Psoas muscle (tissue), 8 donors: ENCODE measurements at places on chromosomes 16 and 17. TPM values are rescaled to one million over a fixed set of nuclear protein-coding genes. Genes with fewer than 3 reads are reported as not detected.

CCDC92B gene
- not detected for total RNA-seq

DNA sequence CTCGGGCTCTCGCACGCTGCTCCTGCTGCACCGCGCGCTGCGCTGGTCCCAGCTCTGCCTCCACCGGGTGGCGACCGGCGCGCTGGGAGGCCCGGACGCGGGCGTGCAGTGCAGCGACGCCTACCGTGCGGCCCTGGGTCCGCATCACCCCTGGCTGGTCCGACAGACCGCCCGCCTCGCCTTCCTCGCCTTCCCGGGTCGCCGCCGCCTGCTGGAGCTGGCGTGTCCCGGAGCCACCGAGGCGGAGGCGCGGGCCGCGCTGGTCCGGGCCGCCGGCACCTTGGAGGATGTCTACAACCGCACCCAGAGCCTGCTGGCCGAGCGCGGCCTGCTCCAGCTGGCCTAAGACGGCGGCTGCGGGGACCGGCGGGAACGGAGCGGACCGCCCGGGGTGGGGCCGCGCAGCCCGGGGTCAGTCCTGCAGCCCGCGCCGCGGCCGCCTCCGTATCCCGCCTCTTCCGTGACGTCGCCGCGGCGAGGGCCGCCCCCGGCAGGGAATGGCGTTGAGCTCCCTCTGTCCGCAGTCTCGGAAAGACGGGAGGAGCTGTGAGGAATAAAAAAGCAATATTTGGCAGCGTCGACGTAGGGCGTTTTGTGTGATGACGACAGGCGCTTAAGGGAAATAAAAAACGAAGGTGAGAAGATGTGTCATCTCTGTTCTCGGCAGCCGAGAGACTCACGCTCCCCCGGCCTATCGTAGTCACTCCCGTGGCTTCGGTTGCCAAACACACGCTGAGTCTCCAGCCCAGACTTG is 1.4 kb downstream of the GLTPD2 start:
- peak; percentile 86 for DNase-seq

GRCh38 chr17:49401971-49402611 is 12.6 kb downstream of the PHB1 start:
- no peak for DNase-seq

DNA sequence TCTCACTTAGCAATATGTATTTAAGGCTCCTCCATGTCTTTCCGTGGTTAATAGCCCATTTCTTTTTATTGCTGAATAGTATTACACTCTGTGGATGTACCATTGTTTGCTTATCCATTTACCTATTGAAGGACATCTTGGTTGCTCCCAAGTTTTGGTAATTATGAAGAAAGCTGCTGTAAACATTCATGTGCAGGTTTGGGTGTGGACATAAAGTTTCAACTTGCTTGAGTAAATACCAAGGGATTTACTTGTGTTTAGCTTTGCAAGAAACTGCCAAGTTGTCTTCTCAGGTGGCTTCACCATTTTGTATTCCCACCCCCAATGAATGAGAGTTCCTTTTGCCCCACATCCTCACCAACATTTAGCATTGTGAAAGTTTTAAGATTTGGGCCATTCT is 9.5 kb downstream of the LRRC36 start:
- no peak for DNase-seq

PER1 gene
- 278 TPM for total RNA-seq

- DNase-seq: peak; percentile 95
These were observed at the start of gene HIRIP3 for GRCh38 chr16:29995324-29995910. HIRIP3 (minus strand) TSS chr16:29995617; CDS start chr16:29995605, 12 bp downstream.

- peak; percentile 89 for DNase-seq
These were observed 352 bp downstream of the MARF1 start for GRCh38 chr16:15642557-15643047.

GRCh38 chr17:6551356-6551755 is 5.0 kb downstream of the PITPNM3 start:
- no peak for DNase-seq
